Psoas muscle (tissue), 8 donors: ENCODE measurements at places on chromosomes 4 and X.
A peak's percentile ranks its signal among the peaks of the same experiment; 100 is the strongest.

DNA sequence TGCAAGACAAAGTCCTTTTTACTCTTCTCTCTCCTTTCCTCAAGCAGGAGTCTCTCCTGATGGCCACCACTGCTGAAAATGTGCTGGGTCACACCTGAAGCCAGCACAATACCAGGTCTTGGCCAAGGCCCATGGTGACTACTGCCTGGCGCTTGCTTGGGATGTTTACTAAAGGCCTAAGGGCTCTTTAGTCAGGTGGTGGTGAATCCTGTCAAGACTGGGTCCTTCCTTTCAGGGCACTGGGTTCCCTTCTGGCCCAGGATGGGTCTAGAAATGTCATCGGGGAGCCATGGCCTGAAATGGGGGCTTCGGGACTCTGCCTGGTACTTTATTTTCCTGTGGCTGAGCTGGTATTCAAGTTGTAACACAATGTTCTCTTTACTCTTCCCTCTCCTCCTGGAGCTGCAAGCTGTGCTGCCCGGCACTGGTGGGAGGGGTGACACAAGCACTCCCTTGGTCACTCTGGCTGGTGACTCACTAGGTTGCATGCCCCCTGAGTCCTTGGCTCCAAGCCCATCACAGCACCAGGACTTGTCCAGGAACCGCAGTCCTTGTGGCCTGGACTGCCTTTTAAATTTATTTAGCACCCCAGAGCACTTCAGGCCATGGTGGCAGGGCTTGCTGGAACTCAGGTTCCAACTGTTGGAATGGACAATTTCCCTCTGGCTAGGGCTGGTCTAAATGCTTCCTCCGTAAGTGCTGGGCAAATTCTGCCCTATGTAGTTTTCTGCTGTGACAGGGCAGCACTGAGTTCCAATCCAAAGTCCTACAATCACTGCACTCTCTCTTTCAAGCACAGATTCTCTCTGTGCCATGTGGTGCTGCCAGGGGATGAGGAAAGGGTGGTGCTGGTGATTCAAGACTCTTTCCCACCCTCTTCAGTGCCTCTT is 11.3 kb downstream of the ARL13A start:
- peak; percentile 31 for DNase-seq

DNA sequence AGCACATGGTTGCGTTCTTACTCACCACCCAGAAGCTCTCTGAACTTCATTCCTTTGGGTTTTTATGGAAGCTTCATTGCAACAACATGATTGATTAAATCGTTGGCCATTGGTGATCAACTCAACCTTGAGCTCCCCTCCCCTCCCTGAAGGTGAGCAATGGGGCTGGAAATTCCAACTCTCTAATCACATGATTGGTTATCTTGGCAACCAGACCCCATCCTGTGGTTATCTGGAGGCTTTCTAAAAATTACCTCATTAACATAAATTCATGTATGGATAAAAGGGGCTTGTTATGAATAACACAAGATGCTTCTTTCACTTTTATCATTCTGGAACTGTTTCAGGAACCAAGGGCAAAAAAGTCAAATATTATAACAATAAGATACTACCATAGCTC is 34.6 kb upstream of the NMU start:
- no peak for DNase-seq

DNA sequence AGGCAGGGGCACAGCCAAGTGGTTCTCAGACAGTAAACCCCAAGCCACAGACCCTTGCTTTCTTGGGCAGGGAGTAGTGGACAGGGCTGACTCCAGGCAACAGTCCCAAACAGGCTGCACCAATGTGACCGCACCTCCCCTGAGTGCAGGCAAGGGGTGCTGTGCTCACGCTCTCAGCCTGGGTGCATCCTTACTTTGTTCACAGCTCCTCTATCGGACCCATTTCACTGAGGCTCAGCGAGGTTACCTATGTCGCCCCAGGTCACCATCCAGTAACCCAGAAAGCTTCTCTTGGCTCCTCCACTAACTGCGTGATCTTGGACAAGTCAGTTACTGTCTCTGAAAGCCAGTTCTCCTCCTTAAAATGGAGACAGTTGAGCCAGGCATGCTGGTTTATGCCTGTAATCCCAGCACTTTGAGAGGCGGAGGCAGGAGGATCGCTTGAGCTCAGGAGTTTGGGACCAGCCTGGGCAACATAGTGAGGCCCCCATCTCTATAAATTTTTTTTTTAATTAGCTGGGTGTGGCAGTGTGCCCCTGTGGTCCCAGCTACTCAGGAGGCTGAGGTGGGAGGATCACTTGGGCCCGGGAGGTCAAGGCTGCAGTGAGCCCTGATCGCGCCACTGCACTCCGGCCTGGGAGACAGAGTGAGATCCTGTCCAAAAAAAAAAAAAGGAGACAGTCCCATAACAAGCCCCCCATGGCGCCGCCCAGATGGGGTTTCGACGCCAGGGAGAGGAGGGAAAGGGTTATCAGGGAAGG is 823 bp upstream of the MAN2B2 start:
- DNase-seq: no peak

- no peak for DNase-seq
These were observed 3.5 kb downstream of the TECRL start for GRCh38 chr4:64405761-64406160.

- DNase-seq: no peak
These were observed 28.2 kb upstream of the HUWE1 start for GRCh38 chrX:53714580-53715345.

DNA sequence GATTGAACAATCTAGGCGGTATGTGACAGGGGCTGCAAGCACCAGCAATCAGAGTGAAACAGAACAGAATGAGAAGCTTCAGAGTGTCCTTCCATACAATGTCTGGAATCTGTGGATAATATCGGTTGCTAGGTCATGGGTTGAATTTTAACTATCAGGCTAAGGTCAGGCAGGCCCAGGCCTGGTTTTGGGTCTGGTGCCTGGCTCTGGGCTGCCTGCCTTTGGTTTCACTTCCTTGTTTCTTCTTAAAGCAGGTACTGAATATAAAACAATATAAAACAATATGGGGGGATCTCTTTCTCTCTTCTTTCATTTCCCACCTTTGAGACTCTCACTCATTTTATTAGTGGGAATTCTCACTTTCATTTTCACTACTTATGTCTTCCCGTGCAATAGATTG is 962.0 kb downstream of the CCSER1 start:
- no peak for DNase-seq

DNA sequence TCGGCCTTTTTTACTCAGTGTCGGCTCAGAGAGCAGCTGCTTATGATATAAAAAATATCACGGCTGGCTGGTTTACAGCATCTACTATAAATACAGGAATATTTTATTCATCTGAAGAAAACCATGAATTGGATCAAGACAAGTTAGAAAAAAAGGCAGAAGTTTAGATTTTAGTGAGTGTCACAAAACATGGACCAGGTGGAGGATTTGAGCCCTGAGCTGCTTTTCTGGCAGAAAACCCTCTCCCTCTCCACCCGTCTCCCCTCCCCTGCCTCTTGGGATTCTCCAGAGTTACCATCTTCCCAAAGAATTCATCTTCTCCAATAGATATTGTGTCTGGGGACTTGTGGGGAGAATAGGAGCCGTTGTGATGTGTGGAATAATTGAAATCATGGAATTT is 142.8 kb upstream of the RAI2 start:
- DNase-seq: no peak

GRCh38 chr4:88333741-88334405 is 44.8 kb upstream of the HERC6 start:
- no peak for DNase-seq

GRCh38 chr4:3412257-3413020 is 29.3 kb upstream of the HGFAC start:
- DNase-seq: peak; percentile 19

DNA sequence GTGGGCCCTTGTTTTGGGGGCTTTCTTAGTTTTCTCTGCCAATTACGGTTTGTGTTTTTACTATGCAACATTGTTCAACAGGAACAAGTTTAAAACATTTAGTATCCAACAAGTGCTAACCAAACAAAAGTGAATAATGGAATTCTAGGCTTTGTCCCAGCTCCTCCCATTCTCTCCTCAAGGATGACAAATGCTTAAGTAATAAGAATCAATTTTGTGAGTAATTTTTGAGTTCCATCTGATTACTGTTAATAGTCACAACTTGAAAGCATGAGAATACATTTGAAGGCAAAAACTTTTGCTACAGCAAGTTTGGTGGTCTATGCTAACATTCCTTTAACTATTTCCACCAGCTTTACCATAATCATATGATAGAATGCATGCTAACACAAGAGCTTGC is 78.1 kb upstream of the HPGD start:
- DNase-seq: no peak

DNA sequence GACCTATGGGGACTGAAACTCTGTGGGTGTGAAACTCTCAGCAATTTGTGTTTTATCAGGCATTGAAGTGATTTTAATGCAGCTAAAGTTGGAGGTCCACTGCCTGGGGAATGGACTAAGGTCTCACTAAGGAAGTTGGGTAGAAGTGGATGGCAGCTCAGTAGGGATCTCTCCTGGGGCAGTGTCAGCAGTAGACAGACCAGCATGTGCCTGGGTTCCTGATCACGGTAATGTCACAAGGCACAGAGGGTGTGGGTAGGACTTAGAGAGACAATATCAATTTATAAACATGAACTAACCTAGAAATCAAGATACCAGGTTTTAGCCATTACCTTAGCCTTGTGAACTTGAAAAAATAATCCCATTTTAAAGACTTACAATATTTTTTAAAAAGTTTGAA is 380.3 kb upstream of the LCORL start:
- no peak for DNase-seq

- DNase-seq: peak; percentile 70
These were observed at the start of gene TEC for GRCh38 chr4:48268956-48269860. Gene TEC (minus strand): TSS chr4:48269838. CDS start chr4:48228614, 41,224 bp downstream.

DNA sequence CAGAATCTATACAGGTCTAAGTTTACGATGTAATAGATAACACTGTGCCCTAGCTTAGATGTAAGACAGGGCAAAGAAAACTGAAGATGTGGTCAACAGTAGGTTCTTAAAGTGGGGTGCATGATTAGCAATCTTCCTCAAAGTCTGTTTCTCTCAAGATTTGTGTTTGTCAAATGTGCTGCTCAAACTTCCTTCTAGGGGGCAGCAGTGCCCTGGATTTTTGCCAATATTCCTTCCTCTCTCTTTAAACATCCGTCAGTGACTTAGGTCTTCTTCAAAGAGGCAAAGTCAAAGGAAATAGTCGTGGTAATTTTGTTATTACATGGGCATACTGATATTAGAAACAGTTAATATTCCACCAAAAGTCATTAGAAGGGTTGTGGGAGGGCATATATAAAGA is 4.2 kb upstream of the PDHA2 start:
- no peak for DNase-seq

- no peak for DNase-seq
These were observed 83.8 kb upstream of the C1QTNF7 start for GRCh38 chr4:15344041-15344440.

DNA sequence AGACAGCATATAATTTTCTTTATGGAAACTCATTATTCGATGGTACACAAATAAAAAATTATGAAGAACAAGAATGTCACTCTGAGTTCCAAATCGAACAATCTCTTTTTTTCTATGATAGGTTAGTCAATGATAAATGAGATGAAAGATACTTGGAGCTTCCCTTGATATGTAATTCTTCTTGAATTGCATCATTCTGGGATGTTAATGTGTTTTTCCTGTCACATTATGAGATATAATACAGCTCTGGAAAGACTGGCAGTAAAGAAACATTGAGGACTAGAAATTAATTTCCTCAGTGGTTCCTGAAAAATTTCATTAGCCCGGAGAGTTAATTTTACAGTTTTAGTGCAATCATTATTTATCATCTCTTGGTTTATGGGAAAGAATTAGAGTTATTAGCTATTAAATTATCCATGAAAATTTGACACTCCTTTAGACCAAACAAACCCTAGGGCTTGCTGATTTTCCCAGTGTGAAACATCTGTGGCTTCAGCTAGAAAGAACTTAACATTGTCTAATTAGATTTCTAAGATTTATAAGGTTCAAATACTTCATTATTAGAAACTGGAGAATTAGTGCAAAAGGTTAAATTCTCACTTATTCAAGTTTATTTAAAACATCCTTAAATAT is 1546.6 kb upstream of the TENM3 start:
- DNase-seq: no peak

DNA sequence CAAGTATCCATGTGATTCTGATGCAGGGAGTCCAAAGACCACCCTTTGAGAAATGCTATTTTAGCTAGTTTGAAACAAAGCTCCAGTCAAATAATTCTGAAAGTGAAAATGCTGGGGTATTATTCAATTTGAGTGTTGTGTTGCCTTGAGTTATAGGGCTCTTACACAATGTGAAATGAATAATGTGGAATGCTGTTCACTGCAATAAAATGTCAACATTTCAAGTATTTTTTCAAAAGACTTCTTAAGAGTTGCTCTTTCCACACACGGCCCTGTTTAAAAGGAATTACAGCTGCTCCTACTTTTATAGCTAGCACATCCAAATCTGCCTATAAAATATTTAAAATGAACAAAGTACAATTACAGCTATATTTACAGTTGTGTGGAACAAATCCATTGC is 27.5 kb upstream of the PLS3 start:
- no peak for DNase-seq
